Stimulated activated CD8-positive, alpha-beta memory T cell treated with anti-CD3 and anti-CD28 coated beads, Interleukin-15, amount 100 ng/mL, for 24 hours (primary cell): ENCODE measurements at places on chromosomes 2 and 18.

GRCh38 chr2:231163011-231163410 lies 35.4 kb upstream of the ARMC9 start:
- DNase-seq = no peak

DNA sequence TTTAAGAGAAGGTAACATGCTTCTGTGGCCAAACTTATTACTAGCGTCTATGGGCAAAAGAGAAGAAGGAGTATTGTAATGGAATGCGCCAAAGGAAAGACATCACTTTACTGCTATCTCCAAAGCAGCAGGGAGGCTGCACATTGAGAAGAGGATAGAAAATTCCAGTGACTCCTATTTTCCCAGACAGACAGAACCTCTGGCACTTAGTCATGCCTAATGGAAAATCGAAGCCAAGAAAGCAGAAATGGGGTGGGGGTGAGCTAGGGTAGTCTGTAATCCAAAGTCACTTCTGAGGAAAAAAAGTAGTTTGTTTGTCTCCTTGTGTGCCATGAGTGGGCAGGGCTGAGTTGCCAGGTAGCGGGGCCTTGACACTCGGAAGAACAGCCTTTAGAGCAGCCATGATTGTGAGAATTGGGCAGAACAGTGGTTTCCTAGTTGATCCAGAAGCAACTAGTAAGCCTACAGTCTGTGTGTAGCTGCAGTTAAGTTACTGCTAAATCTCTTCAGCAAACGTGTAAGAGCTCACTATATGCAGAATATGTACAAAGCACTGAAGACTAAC lies 79.4 kb upstream of the FOSL2 start:
- no peak for DNase-seq

DNA sequence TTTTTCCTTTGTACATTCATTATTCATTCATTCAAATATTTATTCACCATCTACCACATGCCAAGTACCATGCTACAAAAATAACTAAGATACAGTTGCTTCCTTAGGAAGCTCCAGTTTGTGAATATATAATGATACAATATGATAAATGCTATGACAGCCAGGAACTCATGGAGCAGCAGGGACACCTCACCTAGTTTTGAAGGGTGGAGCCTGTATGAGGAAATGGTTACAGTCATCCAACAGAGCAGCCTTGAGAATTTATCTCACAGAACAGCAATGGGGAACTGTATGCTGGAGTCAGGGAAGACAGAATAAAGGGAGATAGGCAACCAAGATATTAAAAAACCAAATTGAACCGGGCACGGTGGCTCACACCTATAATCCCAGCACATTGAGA lies 124.0 kb downstream of the OSBPL1A start:
- no peak for DNase-seq

- DNase-seq = no peak
Measured at GRCh38 chr18:64210401-64210949, 61.6 kb upstream of the LINC00305 start.

DNA sequence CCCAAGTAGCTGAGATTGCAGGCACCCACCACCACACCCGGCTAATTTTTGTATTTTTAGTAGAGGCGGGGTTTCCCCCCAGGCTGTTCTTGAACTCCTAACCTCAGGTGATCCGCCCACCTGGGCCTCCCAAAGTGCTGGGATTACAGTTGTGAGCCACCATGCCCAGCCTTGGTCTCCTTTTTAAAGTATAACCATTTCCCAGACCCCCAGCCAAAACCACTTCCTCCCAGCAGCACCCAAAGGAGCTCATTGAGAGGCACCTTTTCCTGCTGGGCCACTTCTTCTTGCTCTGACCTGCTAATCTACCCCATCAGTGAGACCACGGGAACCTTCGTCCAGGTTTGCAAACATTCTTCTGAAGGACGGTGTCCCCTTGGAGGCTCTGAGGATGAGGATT lies 69.9 kb downstream of the INPP5D start:
- no peak for DNase-seq

- no peak for DNase-seq
Measured at GRCh38 chr18:32476106-32476505, 5.4 kb upstream of the GAREM1 start.

DNA sequence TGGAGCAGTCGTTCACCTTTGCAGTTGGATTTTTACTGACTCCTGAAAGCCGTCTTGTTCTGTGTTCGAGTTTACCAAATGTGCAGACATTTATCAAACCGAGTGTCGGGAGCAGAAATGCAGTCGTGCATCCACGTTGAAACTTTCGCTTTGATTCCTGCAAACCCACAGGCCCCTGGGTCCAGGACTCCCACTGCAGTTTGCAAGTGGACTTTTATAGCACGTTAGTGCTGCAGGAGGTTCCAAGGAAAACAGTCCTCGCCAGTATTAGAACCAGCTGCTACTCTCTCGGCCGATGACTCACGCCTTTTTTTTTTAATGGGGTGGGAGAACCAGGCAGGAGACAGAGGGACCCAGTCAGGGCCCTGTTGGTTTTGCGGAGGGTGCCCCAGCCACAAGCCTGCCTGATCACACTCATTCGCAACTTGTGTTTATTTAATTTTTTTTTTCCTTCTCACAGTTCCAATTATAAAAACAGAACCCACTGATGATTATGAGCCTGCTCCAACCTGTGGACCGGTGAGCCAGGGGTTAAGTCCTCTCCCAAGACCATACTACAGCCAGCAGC lies 90.1 kb downstream of the NFATC1 start:
- DNase-seq = no peak

DNA sequence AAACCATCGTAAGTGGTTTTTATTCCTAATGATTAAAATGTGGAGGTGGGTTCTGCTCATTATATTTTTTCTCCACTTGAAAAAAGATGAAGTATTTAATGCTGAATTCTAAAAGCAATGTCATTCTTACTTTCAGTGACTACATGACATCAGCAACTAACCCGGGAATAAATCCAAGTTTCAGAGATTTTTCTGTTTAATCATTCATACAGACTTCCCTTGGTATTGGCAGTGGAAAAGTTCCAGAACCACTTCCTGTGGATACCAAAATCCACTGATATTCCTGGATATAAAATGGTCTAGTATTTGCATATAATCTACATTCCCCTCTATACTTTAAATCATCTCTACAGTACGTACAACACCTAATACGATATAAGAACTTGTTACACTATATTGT lies 128.6 kb downstream of the ZNF532 start:
- no peak for DNase-seq

GRCh38 chr2:167368371-167368770 lies 480.1 kb downstream of the XIRP2 start:
- no peak for DNase-seq

- DNase-seq = no peak
Measured at GRCh38 chr2:74181739-74182138, 3.1 kb upstream of the MOB1A start.

GRCh38 chr18:70228536-70228935 lies 23.0 kb upstream of the RTTN start:
- no peak for DNase-seq
